NCI-H2081 (cell line): ENCODE measurements at places on chromosomes 13 and 19.

- DNase-seq: no peak
These were observed 17.5 kb downstream of the BORA start for GRCh38 chr13:72745260-72745659.

GRCh38 chr19:20787786-20788185 is 11.7 kb downstream of the ZNF66 start:
- DNase-seq: no peak

DNA sequence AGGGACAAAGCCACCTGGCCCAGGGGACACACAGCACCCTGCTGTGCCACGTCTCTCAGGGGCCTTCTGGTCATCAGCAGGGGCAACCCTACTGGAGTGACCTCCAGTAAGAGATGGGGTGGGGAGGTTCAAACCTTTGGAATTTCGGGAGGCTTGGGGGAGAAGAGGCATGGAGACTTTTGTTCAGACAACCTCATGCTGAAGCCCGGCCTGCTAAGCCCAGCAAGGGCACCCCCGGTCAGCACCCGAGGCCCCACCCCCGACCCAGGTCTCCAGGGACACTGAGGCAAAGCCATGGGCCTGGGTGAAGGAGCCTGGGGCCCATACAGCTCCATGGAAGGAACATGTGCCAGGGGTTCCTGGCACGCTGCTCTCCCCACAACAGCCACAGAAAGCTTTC is 23.3 kb downstream of the ZNF787 start:
- DNase-seq: no peak

- DNase-seq: no peak
These were observed 295.8 kb downstream of the NDFIP2 start for GRCh38 chr13:79776531-79777295.

GRCh38 chr13:78054157-78054556 is 135.5 kb upstream of the EDNRB start:
- DNase-seq: no peak

- no peak for DNase-seq
These were observed 834 bp upstream of the ITGBL1 start for GRCh38 chr13:101451641-101452040.

DNA sequence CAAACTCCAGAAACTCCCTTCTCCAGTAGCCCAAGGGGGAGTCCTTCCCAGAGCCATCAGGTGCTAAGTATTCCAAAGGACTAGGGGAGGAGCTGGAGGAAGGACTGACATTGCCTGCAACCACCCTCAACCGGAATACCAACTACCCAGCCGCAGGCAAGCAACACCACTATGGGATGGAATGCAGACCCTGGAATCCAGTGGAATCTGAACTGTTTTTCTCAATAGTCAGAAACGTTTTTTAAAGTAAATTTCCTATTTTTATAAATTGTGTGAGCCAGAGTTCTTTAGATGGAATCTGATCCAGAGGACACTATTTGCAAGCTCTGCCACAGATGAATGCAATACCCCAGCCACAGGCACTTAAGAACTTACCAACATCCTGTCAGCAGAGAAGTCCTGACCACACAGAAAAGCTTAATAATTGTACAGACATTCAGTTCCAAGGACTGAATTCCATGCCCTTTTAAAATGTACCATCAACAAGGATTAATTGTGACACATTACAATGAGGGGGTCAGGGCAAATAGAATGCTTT is 92.1 kb downstream of the USP12 start:
- no peak for DNase-seq

DNA sequence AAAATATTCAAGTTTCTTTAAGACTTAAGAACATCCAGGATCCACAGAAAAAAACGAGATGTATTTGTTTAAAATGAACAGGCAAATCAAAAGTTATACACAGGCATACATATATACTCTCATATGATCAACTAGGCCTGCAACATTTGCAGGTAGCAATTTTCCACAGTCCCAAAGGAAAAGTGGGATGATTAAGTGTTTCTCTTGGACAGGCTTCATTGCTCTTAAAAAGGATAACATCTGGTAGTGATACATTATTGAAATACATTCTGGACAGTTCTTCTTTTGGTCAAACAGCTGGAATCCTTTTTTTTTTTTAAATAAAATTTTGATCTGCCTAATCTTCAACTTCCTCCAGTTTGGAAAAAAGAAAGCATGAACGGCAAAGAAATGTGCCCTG is 114.8 kb upstream of the TDRD3 start:
- peak; percentile 62 for DNase-seq

GRCh38 chr13:66853564-66853963 is 376.6 kb downstream of the PCDH9 start:
- no peak for DNase-seq

GRCh38 chr13:48113756-48114130 is 18.8 kb upstream of the MED4 start:
- no peak for DNase-seq

DNA sequence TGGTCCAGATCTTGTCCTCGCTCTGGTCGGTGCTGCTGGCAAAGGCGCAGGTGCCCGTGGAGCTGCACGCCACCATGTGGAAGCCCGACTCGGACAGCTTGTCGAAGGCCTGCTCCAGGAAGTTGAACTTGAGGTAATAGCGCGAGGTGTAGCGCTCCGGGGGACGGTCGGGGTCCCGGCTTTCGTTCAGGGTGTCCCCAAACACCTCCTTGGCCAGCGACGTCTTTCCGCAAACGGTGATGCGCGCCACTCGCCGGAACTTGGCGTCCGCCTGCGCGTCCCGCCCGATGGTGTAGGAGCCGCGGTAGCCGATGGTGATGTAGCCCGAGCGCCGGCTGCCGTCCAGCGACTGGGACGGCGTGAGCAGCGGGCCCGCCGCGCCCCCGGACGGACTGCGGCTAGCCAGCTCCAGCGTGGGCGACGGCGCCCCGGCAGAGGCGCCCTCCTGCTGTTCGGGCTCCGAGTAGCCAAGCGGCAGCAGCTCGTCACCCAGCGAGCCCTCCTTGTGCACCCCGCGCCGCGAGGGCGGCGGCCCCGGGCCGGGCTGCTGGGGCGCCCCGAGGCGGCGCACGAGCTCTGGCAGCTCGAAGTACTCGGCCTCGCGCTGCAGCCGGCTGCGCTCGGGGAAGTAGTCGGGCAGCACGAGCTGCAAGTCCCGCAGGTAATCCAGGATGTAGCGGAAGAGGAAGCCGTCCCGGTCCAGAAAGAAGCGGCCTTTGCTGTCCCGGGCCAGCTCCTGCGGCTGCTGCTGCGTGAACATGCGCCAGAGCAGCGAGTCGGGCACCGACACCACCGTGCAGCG is 801 bp downstream of the KCTD12 start:
- DNase-seq: peak; percentile 73

GRCh38 chr13:51057906-51058305 is 53.2 kb downstream of the C13orf42 start:
- no peak for DNase-seq

GRCh38 chr13:22320991-22321390 is 650.1 kb downstream of the FGF9 start:
- no peak for DNase-seq

DNA sequence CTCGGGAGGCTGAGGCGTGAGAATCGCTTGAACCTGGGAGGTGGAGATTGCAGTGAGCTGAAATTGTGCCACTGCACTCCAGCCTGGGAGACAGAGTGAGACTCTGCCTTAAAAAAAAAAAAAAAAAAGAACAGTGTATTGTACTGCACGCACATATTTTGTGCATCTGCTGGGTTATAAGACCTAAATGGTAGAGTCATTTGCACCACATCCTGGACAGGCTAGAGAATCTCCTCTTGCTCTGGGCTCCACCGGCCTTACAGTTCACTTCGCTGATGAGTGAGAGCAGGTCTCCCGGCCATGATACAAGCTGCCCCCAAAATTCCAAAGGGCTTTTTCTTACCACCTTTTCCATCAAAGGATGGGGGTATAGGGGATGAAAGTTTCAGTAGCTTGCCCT is 7.2 kb upstream of the SAE1 start:
- DNase-seq: no peak

- no peak for DNase-seq
These were observed 4.2 kb downstream of the PDX1 start for GRCh38 chr13:27923794-27924528.

DNA sequence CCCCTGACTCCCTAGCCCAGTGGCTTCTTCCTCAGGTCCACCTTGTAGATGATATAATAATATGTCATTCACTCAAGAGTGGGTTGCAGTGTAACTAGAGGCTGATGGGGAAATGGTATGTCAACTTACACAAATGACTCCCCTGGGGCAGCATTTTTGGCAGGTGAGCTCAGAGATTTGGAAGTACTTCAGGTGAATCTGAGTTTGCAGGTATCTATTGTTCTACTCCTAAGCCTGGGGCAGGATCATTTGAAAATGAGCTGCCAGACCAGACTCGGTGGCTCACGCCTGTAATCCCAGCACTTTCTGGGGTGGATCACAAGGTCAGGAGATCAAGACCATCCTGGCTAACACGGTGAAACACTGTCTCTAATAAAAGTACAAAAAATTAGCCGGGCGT is 11.6 kb upstream of the CNMD start:
- no peak for DNase-seq

DNA sequence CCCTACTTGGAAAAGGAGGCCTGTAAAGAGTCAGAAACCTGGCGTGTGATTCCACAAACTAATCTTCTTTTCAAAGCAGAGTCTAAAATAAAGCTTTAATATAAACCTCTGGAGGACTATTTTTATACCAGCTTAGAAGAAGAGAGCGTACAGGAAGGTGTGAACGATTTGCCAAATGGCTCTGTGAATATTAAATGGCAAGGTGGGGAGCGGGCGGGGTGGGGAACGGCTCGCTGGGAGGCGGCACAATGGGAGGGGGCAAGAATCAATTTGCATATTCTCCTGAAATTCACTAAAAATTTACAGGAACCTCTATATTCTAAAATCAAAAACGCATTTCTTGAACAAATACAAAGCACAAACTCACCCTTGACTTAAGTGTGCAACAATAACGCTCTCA is 982 bp downstream of the ZNF780B start:
- DNase-seq: no peak

- DNase-seq: peak; percentile 92
These were observed 607 bp upstream of the ZNF566 start for GRCh38 chr19:36489920-36490415.

DNA sequence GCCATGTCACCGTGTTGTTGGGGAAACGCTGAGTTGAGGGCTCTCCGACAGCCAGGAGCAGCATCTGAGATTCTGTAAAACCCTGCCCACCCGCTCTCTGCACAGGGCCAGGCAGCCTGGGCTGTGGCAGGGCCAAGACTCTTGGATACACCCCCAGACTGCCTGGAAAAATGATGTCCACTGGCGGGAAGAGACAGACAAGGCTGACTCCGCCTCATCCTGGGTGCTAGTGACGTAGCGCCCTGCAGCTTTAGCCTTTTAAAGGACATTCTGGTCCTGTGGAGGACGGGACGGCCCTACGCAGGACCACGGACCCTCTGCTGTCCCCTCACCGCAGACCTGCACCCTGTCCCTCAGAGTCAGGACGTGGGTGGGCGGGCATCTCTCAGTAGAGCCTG is 20.7 kb upstream of the LILRA2 start:
- DNase-seq: no peak

DNA sequence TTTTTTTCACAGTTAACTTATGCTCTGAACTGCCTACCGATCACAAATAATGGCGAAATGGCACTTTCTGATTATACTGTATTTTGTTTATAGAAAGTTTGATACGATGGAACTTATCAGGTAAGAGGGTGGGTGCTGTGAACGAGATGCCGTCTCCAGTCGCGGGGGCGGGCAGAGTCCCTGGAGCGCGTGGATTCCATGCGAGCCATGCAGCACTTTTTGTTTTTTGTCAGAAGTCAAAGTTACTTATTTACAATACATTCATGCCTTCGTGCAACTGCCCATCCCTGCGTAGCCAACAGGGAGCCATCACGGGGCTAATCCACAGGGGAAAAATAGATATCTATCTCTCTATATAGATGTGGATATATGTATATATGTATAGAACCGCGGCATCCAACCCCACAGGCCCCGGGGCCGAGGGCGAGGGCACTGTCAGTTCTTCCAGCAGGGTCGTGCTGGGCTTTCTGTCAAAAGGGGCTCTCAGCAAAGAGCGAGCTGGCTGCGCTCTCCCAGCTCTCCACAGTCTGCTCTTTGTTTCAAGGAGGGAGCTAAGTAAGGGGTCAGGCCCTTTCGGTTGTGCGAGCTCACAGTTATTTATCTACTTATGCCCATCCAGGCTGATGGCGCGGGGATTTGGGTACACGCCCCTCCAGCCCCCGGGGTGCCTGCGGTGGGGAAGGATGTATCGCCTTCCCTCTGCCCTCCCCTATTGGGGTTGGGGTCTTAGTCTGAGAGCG is 3.4 kb downstream of the SLITRK1 start:
- DNase-seq: no peak

GRCh38 chr19:56687031-56687430 is 15.5 kb upstream of the ZNF835 start:
- DNase-seq: no peak

DNA sequence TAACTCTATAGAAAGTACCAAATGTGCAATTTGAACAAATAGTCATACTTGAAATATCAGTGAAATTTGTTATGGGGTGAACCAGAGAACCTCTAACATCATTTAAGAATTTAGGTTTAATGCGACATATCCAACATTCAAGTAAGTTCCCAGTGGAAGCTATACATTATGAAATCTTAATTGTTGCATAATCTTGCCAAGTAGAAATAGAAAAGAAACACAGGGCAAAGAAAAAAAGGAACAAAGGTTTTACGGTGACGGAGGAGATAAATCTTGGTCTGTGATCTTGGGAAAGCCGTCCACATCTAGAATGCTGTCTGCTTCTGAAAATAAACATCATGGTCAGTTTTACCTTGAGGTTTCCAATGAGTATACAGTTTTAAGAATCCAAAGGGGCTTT is 445.7 kb downstream of the RFC3 start:
- no peak for DNase-seq

- DNase-seq: no peak
These were observed 105.4 kb upstream of the MBNL2 start for GRCh38 chr13:97116754-97117153.

GRCh38 chr19:14405758-14406644 is 13.1 kb downstream of the DDX39A start:
- peak; percentile 84 for DNase-seq

DNA sequence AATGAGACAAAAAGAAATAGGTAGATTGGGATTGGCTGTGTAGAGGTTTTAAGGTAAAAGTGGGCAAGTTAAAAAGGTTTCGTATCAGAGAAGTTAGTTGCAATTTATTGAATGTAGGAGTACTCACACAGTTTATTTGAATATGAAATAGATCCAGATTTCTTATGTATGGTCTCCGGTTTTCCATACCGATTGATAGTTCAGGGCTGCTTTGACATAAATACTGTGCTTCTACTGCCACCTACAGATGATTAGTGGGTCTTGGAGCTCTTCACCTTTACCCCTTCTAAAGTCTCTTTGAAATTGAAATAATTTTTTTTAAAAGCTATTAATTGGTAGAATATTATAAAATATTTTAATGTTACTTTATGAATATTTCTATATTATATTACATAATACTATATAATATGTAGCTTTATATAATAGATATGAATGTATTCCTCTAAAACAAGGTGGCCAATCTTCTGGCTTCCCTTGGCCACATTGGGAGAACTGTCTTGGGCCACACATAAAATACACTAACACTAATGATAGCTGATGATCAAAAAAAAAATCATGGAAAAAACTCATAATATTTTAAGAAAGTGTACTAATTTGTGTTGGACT is 7.7 kb upstream of the GPR18 start:
- peak; percentile 60 for DNase-seq

- no peak for DNase-seq
These were observed 51.5 kb upstream of the MRI1 start for GRCh38 chr19:13712767-13713201.

GRCh38 chr19:52231154-52231910 is 38.1 kb upstream of the ZNF766 start:
- no peak for DNase-seq

- no peak for DNase-seq
These were observed 140.8 kb downstream of the MIPEP start for GRCh38 chr13:23748109-23748990.

- no peak for DNase-seq
These were observed 3.1 kb downstream of the FUZ start for GRCh38 chr19:49809941-49810389.
